ENCODE measurements at places on chromosomes 1 and 21. TPM values are rescaled to one million over a fixed set of nuclear protein-coding genes. Genes with fewer than 3 reads are reported as not detected.

Gene WDR77
- 98.5 TPM for total RNA-seq

Gene FUBP1
- 154 TPM for total RNA-seq

Gene XCL2
- total RNA-seq = not detected

Gene OPTC
- not detected for total RNA-seq

Gene LORICRIN
- total RNA-seq = not detected

Gene CACNA1E
- total RNA-seq = not detected
